ENCODE measurements at places on chromosomes 1 and 21. TPM values are rescaled to one million over a fixed set of nuclear protein-coding genes. Genes with fewer than 3 reads are reported as not detected.

- DNase-seq: no peak
Observed at GRCh38 chr1:181064011-181064623, 24.4 kb upstream of the IER5 start.

DNA sequence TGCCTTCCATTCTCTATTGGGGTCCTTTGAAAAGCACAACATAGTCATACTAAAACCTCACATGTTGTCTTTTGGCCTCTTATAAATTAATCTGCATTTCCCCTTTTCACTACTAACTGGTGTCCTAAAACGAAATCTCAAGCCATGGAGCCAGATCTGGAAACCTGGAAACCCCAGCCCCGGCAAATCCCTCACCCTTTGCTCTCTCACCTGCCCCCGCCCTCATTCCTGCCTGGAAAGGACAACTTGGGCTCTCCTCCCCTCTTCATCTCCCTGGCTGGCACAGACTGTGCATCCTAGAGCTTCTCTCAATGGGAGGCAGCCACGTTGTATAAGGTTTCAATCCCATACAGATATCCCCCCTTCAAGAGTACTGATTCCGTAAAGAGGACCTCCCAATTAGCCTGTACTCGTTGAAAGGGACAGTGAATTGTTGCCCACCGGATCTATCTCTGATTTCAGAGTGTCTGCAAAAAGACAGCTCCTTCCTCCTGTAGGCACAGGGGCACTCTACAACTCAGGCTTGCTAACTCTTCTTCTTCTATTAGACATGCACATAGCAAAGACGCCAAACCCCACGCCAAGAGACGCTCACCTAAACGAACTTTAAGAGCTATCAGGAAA, 1.4 kb downstream of the DUSP10 start:
- DNase-seq: no peak

DNA sequence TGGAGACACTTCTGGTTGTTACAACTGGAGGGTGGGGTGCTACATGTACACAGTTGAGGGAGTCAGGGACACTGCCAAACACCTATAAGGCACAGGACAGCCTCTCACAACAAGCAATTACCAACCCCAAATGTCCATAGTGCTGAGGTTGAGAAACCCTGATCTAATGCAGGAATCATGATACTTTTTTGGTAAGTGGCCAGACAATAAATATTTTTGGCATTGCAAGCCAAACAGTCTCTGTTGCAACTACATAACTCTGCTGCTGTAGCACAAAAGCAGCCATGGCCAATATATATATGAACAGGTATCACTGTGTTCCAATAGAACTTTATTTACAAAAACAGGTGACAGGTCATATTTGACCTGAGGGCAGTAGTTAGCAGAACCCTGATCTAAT, 177.5 kb downstream of the ASTN1 start:
- no peak for DNase-seq

DNA sequence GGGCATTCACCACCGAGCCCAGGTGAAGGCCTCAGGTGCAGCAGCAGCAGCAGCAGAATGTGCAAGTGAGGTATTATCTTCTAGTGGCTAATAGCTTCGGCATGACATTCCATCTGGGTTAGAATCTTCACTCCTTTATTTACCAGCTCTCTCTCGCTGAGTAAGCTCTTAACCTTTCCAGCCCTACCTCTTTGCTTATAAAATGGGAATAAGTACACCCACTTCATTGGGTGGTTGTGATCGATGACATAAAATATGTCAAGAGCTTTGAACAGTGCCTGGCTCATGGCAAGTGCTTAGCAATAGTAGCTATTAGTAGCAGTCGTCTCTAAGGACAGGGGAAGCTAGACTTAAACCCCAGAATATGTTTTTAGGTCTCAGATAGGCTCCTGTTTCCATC, 149.5 kb downstream of the NOS1AP start:
- DNase-seq: no peak

GRCh38 chr1:150912623-150913022, 13.5 kb upstream of the SETDB1 start:
- DNase-seq: no peak

- no peak for DNase-seq
Observed at GRCh38 chr21:29072873-29073221, 601 bp downstream of the CCT8 start.

DNA sequence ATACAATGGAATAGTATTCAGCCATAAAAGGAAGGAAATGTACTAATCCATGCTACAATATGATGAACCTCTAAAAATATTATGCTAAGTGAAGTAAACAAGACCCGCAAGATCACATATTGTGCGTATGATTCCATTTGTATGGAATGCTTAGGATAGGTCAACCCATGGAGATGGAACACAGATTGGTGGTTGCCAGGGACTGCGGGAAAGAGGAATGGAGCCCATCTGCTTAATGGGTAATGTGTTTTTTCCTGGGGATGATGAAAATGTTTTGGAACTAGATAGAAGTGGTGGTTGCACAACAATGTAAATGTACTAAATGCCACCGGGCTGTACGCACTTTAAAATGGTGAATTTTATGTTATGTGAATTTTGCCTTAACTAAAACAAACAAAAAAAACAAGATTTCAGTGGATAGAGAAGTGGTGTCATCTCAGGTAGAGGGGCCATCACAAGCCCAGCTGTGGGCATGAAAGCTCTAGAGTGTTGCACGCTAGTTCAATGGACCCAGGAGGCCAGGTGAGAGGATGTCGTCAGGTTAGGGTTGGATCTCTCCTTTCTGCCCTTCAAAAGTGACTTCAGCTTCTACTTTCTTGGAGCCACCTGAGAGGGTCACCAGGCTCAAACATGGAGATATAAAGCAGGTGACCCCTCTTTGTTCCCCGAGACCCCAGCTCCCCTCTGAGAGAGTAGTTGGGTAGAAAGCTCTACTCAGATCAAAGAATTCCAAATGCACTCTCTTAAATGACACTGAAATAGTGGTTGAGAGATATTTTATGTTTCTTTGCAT, 2.5 kb downstream of the C1orf115 start:
- DNase-seq: no peak

GRCh38 chr1:162970021-162970420, 99.1 kb upstream of the RGS4 start:
- DNase-seq: no peak

DNA sequence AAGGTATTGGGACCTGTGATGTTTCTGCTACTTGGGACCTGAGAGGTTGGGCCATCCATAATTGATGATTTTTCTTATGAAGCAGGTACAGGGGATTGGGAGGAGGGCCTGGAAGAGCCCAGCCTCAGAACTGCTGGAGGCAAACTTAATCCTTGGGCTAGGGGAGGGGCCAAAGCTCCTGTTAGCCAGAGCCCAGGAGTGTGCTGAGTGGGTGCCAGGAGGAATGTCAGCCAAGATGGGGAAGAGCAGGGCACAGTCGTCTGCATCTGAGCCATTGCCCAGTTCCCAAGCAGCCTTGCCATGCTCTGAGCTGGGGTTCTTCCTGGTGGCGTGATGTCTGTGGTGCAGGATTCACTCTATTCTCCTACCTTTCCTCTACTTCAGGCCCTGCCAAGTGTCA, 5.8 kb downstream of the MAPKAPK2 start:
- DNase-seq: peak; percentile 62

- DNase-seq: no peak
Observed at GRCh38 chr1:44684525-44684924, 10.0 kb downstream of the ARMH1 start.

DNA sequence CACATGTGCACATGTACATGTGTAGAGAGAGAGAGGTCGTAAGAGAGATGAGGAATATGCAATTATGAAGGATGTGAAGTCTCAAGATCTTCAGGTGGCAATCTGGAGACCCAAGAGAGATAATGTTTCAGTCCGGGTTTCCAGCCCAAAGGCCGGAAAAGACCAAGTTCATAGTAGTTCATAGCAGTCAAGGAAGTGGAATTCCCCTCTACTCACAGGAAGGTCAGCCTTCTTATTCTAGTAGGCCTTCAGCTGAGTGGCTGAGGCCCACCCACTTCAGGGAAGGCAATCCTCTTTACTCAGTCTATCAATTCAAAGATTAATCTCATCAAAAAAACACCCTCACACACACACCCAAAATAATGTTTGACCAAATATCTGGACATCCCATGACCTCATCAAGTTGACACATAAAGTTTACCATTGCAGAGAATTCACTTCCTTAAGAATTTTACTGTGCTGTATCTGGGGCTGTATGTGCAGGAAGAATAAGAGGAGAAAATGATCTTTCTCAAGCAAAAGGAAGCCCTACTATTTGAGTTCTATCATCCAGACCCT, 114.6 kb downstream of the TNFSF18 start:
- DNase-seq: no peak

DNA sequence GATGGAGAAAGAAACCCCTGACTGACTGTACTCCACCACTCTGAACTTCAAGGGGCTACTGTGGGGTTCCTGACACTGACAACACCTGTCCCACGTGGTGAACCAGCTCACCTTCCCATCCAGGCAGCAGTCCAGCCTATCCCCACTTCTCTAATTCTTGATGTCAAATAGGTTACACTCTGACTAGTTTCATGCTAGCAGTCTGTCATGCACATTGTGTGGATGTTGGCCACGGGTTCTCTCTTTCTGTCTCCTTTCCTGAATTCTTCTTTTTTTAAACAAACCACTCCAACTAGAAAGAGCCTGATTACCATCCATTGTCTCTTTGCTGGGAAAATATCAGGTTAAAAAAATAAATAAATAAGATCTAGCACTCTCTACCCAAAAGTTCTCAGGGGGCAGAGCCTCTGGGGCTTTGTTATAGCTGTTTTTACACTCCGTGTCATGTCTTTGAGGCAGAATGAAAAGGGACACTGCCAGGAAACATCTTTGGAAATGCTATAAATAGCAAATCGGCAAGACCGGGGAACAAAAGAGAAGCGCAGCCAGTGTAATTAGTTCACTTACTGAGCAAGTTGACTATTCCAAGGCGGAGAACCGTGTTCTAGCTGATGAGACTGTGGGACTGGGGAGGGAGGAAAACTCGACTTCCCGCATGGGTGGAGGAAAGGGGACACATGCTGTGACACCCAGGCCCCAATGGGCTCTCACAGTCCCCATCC, 356.1 kb downstream of the OMA1 start:
- DNase-seq: no peak

GRCh38 chr1:209899948-209900347, 38.1 kb upstream of the SYT14 start:
- no peak for DNase-seq

DNA sequence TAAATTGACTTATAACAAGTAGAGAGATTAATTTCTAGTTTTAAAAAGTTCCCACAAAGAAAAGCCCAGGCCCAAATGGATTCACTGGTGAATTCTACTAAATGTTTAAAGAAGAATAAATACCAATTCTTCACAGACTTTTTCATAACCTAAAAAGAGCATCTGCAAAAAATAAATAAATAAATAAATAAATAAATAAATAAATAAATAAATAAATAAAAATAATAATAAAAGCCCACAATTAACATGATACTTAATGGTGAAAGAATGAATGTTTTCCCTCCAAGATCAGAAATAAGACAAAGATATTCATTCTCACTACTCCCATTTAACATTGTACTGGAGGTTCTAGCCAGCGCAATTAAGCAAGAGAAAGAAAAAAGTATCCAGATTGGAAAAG, 97.6 kb upstream of the KAZN start:
- no peak for DNase-seq

GRCh38 chr1:32969566-32969965, 5.0 kb upstream of the RNF19B start:
- DNase-seq: no peak

GRCh38 chr1:239361403-239361802, 25.0 kb upstream of the CHRM3 start:
- DNase-seq: no peak

GRCh38 chr1:115744646-115745275, 23.8 kb downstream of the CASQ2 start:
- DNase-seq: no peak

DNA sequence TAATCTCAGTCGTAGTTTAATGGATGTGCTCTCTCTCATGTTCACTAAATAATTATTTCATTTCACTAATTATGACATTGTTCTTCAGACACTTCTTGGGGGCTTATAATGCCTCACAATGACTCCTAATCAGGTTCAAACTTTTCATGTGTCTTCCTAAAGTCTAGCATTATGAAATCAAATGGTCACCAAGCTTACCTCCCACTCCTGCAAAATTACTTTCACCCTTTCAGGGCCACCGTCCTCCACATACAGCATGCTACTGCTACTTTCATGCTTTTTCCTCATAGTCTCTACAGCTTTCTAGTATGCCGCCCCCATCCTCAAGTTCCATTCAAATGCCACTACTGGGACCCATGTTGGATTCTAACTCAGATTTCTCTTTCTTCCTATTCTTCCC, 59.8 kb upstream of the C1orf53 start:
- DNase-seq: no peak

GRCh38 chr1:196933531-196934189, 9.9 kb upstream of the CFHR2 start:
- DNase-seq: no peak

DNA sequence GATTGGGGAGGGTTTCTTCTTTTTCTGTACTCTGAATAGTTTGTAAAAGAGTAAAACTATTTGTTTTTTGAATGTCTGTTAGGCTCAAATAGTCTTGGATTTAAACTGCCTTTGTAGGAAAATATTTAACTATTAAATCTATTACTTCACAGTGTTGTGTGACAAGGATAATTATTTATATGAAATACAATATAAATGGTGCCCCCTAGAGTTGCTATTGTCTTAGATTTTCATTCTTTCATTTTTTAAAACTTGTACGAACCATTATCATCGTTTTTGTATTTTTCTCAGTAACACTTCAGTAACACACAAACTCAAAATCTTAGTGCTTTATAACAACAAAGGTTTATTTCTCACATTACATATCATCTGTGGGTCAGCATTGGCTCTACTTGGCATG, 37.4 kb downstream of the C1orf185 start:
- DNase-seq: no peak

GRCh38 chr1:36320767-36321118, 2.7 kb downstream of the EVA1B start:
- DNase-seq: no peak

GRCh38 chr21:43266534-43266933, 97.7 kb downstream of the CRYAA start:
- peak; percentile 22 for DNase-seq

Gene SELL
- total RNA-seq: 3.0 TPM

Gene SLC19A2
- total RNA-seq: 28.7 TPM

Gene SLC44A5
- 1.2 TPM for total RNA-seq

Gene HES3
- total RNA-seq: not detected

Gene ADAMTS5
- total RNA-seq: 7.2 TPM

Gene GART
- 48.8 TPM for total RNA-seq

Gene MYBPHL
- 239 TPM for total RNA-seq

Gene C1orf185
- not detected for total RNA-seq

Gene PLEKHN1
- 0.38 TPM for total RNA-seq

Gene PRAMEF7
- not detected for total RNA-seq

Gene CBR3
- 4.9 TPM for total RNA-seq

Gene CRYBG2
- not detected for total RNA-seq

Gene CYYR1
- 19.9 TPM for total RNA-seq

Gene NUP210L
- total RNA-seq: 0.74 TPM

Measured in left cardiac atrium (tissue), 4 donors.